Large intestine (tissue), 12 donors: ENCODE measurements at places on chromosomes 11 and 22.

GRCh38 chr11:63567044-63567840 is 4.1 kb upstream of the PLAAT2 start:
- H3K4me3 ChIP-seq = no peak overlapping the region
- DNase-seq = peak; percentile 95
- peak overlapping the region; percentile 75 for H3K27ac ChIP-seq
- H3K27me3 ChIP-seq = no peaks in the 10 kb centered on the region
- peaks cover 33% of the 10 kb centered on the region for H3K4me1 ChIP-seq

GRCh38 chr11:123560006-123560405 is 94.4 kb downstream of the SCN3B start:
- peak overlapping the region; percentile 32 for H3K4me3 ChIP-seq
- H3K36me3 ChIP-seq = peaks cover 2% of the 10 kb centered on the region
- H3K27me3 ChIP-seq = no peaks in the 10 kb centered on the region
- peak; percentile 59 for DNase-seq

- DNase-seq = no peak
- H3K27ac ChIP-seq = no peak overlapping the region
- no peaks in the 10 kb centered on the region for H3K27me3 ChIP-seq
Measured at GRCh38 chr11:1209371-1210057, 13.4 kb upstream of the MUC5B start.

DNA sequence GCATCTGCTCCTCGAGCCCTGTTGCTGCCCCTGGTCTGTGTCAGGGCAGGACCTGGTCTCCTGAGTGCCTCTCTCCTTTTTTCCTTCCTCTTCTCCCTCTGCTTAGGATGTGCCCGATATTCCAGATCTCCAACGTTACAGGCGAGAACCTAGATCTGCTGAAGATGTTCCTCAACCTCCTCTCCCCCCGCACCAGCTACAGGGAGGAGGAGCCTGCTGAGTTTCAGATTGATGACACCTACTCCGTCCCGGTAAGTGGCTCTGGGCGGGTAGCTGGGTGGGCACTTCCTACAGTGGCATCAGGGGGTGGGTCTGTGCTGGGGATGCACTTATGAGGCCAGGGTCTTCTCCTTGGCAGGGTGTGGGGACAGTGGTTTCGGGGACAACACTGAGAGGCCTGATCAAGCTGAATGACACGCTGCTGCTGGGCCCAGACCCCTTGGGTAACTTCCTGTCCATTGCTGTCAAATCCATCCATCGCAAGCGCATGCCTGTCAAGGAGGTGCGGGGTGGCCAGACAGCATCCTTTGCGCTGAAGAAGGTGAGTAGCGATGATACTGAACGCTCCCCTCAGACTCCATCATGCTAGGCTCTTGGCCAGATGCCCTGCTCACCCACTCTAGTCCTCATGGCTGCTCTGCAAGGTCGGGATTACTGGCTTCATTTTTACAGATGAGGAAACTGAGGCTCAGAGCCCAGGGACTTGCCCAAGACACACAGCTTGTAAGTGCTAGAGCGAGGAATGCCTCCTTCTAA is 20.3 kb downstream of the GTPBP1 start:
- no peaks in the 10 kb centered on the region for H3K4me1 ChIP-seq
- no peak for DNase-seq
- no peak overlapping the region for H3K27ac ChIP-seq
- H3K36me3 ChIP-seq = peaks cover 98% of the 10 kb centered on the region
- no peak overlapping the region for H3K4me3 ChIP-seq
- H3K27me3 ChIP-seq = no peaks in the 10 kb centered on the region

GRCh38 chr11:116618461-116618860 is 154.3 kb downstream of the BUD13 start:
- H3K27me3 ChIP-seq = peaks cover 9% of the 10 kb centered on the region
- DNase-seq = no peak
- H3K4me1 ChIP-seq = no peaks in the 10 kb centered on the region

GRCh38 chr11:113881856-113882255 is 6.5 kb upstream of the USP28 start:
- no peaks in the 10 kb centered on the region for H3K27me3 ChIP-seq
- DNase-seq = no peak
- no peaks in the 10 kb centered on the region for H3K36me3 ChIP-seq
- no peak overlapping the region for H3K27ac ChIP-seq

GRCh38 chr11:95910638-95911368 is 13.1 kb downstream of the MTMR2 start:
- no peaks in the 10 kb centered on the region for H3K27me3 ChIP-seq
- no peak overlapping the region for H3K27ac ChIP-seq
- H3K4me1 ChIP-seq = no peaks in the 10 kb centered on the region
- H3K4me3 ChIP-seq = no peak overlapping the region

- no peak overlapping the region for H3K27ac ChIP-seq
- no peak overlapping the region for H3K4me3 ChIP-seq
- H3K36me3 ChIP-seq = no peaks in the 10 kb centered on the region
- no peak for DNase-seq
Measured at GRCh38 chr11:116348226-116348625, 424.6 kb downstream of the BUD13 start.

DNA sequence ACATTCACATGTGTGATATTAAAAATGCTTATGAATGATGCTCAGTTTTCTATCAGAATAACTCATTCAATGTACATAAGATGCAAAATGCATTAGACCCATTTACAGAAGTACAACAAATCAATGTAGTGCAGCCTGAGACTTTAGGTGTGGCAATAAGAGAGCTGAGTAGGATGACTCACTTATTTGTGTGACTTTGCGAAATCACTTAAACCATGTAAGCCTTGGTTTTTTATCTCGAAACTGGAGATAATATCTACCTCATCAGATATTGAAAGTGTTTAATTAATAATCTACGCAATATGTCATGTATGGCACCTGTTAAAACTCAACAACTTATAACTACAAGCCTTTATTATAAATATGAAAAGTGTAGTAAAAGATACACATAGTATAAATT is 105.7 kb upstream of the LUZP2 start:
- no peaks in the 10 kb centered on the region for H3K4me1 ChIP-seq
- no peaks in the 10 kb centered on the region for H3K27me3 ChIP-seq

GRCh38 chr11:115996808-115997188 is 492.6 kb upstream of the CADM1 start:
- H3K27ac ChIP-seq = no peak overlapping the region
- H3K27me3 ChIP-seq = no peaks in the 10 kb centered on the region
- no peaks in the 10 kb centered on the region for H3K4me1 ChIP-seq
- H3K36me3 ChIP-seq = no peaks in the 10 kb centered on the region
- DNase-seq = no peak

DNA sequence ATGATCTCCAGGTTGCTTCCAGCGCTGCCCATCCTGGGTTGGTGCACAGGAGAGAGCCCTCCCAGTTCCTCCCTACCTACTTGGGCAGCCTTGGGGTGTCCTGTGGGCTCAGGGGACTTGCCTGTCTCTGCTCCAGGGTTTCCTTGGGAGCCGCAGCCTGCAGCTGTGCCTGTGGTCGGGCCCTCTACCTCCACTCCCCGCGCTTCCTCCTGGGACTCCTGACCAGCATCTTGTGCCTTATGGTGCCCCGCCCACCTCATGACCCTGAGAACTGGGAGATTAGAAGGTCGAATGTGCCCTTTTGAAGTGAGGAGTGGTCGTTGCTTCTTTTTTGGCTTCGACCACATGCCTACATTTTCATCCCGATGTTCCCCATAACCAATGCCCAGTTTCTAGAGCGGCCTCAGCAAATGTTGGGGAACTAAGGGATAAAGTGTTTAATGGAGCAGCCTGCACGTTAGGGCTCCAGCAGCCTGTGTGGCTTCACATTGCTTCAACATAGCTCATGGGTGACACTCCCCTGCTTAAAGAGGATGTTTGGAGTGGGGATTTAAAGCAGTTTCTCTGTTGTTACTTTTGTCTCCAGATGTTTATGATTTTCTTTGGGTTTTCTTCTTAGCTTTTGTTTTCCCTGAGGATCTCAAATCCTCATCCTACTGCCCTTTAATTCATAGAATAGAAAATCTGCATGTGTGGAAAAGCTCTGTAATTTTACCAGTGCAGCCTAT is 248.8 kb downstream of the TBC1D22A start:
- no peak overlapping the region for H3K27ac ChIP-seq
- peak; percentile 44 for DNase-seq
- H3K36me3 ChIP-seq = peaks cover 25% of the 10 kb centered on the region
- H3K4me1 ChIP-seq = peaks cover 17% of the 10 kb centered on the region
- H3K4me3 ChIP-seq = no peak overlapping the region

GRCh38 chr11:12102588-12103410 is 7.6 kb upstream of the MICAL2 start:
- H3K27ac ChIP-seq = no peak overlapping the region
- DNase-seq = no peak
- no peaks in the 10 kb centered on the region for H3K36me3 ChIP-seq
- peaks cover 5% of the 10 kb centered on the region for H3K4me1 ChIP-seq

- no peak overlapping the region for H3K4me3 ChIP-seq
- no peak overlapping the region for H3K27ac ChIP-seq
- peaks cover 12% of the 10 kb centered on the region for H3K4me1 ChIP-seq
- no peaks in the 10 kb centered on the region for H3K27me3 ChIP-seq
Measured at GRCh38 chr11:65766535-65766934, 14.2 kb downstream of the AP5B1 start.

- H3K27ac ChIP-seq = no peak overlapping the region
- no peak overlapping the region for H3K4me3 ChIP-seq
- H3K36me3 ChIP-seq = peaks cover 15% of the 10 kb centered on the region
- H3K4me1 ChIP-seq = no peaks in the 10 kb centered on the region
Measured at GRCh38 chr22:20591295-20591645, 83.9 kb downstream of the MED15 start.

GRCh38 chr11:134480136-134480712 is 68.2 kb upstream of the B3GAT1 start:
- peaks cover 2% of the 10 kb centered on the region for H3K36me3 ChIP-seq
- H3K4me3 ChIP-seq = no peak overlapping the region
- DNase-seq = no peak
- H3K4me1 ChIP-seq = peaks cover 6% of the 10 kb centered on the region
- H3K27me3 ChIP-seq = no peaks in the 10 kb centered on the region
- H3K27ac ChIP-seq = no peak overlapping the region

DNA sequence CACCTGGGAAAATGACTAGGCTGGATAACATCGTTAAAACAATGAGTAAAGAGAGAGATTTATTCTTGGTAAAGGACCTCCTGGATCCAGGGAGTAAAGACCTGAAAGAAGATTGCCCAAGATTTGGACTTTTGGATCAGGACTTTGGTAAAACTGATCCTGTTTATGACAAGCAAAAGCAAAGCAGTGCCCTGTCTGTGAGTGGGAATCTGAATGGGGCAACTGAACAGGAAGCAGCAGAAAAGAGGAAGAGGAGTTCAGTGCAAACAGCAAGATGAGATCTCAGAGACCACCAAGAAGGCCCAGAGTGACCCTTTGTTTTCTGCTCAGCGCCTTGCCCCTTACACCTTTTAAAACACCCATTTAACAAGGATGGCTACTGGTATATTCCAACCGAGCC is 122.0 kb downstream of the VPREB1 start:
- H3K4me1 ChIP-seq = peaks cover 20% of the 10 kb centered on the region
- no peaks in the 10 kb centered on the region for H3K36me3 ChIP-seq
- no peaks in the 10 kb centered on the region for H3K27me3 ChIP-seq
- no peak overlapping the region for H3K4me3 ChIP-seq
- no peak overlapping the region for H3K27ac ChIP-seq
- peak; percentile 65 for DNase-seq

DNA sequence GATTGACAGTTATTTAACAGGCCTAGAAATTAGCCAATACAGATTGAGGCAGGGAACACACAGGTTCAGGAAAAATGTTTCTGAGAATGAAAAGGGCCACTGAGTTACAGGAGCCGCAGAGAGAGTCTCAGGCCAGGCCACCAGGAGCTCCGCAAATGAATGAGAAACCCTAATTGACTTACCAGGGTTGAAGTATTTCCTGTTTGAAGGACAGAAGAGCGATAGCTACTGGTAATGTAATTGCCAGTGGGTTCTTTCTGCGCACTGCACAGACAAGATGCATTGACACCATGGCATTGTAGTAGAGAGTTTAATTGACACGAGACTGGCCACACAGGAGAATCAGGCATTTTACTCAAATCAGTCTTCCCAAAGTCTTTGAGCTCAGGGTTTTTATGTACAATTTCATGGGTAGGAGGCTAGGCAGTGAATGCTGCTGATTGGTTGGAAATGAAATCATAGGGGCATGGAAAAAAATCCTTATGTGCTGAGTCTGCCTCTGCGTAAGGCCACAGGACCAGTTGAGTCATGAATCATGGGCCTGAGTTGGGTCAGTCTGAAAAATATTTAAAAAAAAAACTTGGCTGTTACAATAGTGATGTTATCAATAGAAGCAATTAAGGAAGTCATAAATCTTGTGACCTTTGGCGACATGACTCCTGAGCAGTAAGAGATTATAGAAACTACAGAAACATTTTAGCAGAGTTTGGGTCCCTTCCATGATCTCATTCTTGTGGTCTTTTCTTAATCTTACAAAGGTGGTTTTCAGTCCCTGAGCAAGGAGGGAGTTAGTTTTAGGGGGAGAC is 203.8 kb downstream of the CASP12 start:
- peaks cover 3% of the 10 kb centered on the region for H3K4me1 ChIP-seq
- DNase-seq = peak; percentile 58
- no peak overlapping the region for H3K27ac ChIP-seq
- H3K36me3 ChIP-seq = no peaks in the 10 kb centered on the region
- no peak overlapping the region for H3K4me3 ChIP-seq

DNA sequence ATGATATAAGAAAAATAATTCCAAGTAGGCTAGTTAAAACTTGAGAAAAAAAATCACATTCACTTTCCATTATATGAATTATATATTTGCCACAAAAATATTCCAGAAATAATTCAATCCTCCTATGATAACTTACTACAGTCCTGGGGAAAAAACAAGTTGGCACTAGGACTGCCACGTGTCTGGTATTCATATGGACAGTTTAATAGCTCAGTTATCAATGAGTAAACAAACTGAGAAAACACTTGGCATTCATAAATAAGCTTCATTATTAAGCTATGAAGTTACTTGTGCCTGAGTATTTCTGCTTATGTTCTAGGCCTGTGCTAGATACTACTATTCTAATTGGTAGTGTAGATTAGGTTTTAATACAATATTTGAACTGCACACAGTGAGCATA is 22.5 kb upstream of the MAML2 start:
- H3K4me3 ChIP-seq = no peak overlapping the region
- H3K27me3 ChIP-seq = no peaks in the 10 kb centered on the region
- peaks cover 13% of the 10 kb centered on the region for H3K36me3 ChIP-seq
- DNase-seq = no peak

- H3K27me3 ChIP-seq = no peaks in the 10 kb centered on the region
- no peaks in the 10 kb centered on the region for H3K4me1 ChIP-seq
- DNase-seq = no peak
- no peaks in the 10 kb centered on the region for H3K36me3 ChIP-seq
- H3K4me3 ChIP-seq = no peak overlapping the region
Measured at GRCh38 chr11:26958702-26959049, 35.2 kb upstream of the FIBIN start.

GRCh38 chr11:57135020-57135751 is 46.6 kb upstream of the LRRC55 start:
- H3K4me1 ChIP-seq = no peaks in the 10 kb centered on the region
- DNase-seq = no peak
- no peaks in the 10 kb centered on the region for H3K36me3 ChIP-seq
- no peak overlapping the region for H3K27ac ChIP-seq

DNA sequence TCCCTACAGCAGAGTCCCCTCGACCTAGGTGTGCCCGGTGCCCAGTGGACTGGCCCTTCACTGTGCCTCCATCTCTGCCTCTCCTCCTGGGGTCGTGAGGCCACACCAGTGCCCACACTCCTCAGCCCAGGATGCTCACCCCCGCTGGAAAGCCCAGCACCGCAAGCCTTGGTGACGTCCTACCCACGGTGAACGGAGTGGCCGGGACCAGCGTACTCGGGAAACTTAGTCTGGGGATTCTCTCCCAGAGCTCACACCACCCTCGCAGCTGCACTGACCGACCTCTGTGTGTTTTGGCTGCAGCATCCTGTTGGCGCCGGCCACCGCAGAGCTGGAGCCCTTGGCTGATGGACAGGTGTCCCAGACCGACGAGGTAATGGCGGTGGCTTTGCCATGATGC is 35.5 kb upstream of the KRTAP5-7 start:
- no peak overlapping the region for H3K4me3 ChIP-seq
- peaks cover 58% of the 10 kb centered on the region for H3K36me3 ChIP-seq
- H3K27ac ChIP-seq = no peak overlapping the region
- no peaks in the 10 kb centered on the region for H3K27me3 ChIP-seq
- no peaks in the 10 kb centered on the region for H3K4me1 ChIP-seq
